NCI-H1417 treated with DMSO at 0.1 percent for 48 hours (cell line): ENCODE measurements at places on chromosomes 16 and 17.
A peak's percentile ranks its signal among the peaks of the same experiment; 100 is the strongest.

- no peak for DNase-seq
Measured at GRCh38 chr17:36697903-36698530, 96.6 kb downstream of the MRM1 start.

DNA sequence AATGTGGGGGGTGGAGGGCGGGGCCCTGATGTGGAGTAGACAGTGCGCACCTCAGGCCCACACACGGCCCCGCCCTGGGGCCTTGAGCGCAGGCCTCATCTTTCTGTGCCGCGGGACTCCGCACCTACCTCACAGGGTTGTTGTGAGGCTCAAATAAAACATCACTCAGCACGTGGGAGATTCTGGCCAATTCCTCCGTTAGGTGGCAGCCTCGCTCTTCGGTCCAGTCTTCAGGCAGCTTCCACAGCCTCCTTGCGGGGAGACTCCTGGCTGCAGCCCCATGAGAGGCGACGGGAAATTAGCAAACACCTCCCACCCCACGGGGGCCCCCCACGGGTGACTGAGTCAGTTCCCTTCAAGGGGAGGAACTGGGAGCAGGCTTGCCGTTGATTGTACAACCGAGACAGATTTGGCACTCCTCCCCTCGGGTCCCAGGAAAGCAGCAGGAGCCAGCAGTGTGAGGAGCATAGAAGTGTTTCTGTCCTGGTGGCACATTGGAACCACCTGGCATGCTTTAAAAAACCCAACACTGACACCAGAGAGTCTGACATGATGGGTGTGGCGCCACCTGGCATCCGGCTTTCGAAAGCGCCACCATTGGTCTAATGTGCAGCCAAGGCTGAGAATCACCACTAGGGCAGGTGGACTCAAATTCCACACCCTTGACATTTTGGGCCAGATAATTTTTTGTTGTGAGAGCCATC, 7.6 kb downstream of the MRM1 start:
- DNase-seq = peak; percentile 37

GRCh38 chr17:51914577-51914976, 243.9 kb downstream of the CA10 start:
- DNase-seq = no peak

DNA sequence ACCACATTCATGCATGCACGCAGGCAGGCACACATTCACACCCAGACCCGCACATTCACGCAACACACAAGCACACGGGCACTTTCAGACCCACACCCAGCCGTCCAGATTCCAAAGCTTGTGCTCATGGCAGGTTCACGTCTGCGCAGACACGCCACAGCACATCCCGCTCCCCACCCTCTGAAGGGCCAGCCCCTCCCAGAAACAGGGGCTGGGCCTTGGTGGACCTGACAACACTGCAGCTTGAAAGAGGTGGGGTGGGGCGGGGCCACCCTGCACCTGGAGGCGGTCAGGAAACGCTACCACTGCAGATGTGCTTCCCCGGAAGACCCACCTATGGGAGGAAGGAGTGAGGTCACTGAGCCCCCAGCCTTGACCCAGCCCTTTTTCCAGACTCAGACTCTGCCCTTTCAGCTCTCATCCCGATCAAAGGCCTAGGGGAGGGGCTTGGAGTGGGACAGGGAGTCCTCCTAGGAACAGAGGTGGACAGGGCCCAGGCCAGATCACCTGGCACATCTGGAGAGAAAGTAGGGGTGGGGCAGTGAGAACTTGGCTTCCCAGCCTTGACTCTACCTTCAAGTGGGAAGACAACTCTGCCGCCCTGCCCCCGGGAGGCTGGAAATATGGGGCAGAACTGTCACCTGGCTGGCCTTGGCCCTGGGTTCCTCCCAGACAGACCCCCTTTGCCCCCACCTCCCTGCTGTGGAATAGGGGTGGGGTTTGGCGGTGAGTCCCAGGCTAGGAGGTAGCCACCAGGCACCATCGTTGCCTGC, 11.0 kb downstream of the P3H4 start:
- DNase-seq = no peak

DNA sequence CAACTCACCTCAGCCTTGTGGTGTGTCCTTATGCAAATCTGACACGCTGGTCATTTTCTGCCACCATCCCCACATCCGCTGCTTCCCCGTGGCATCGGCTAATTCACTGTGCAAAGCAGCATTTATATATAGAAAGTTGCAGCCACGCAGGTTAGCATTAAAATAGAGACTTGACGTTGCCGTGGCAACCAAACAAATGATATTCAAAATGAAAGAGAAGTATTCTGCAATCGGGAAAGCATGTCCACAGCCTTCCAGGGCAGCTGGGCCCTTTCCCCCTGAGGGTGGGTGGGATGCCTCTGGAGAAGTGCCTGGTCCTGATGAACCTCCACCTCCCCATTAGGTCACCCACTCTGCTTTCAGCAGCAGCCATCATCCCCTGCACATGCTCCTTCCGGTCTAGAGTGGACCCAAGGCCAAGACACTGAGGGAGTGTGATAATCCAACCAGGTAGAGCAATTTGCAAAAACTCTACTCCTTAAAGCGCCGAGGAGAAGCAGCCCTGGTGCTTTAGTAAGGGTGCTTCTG, 138.7 kb downstream of the GAS7 start:
- no peak for DNase-seq

DNA sequence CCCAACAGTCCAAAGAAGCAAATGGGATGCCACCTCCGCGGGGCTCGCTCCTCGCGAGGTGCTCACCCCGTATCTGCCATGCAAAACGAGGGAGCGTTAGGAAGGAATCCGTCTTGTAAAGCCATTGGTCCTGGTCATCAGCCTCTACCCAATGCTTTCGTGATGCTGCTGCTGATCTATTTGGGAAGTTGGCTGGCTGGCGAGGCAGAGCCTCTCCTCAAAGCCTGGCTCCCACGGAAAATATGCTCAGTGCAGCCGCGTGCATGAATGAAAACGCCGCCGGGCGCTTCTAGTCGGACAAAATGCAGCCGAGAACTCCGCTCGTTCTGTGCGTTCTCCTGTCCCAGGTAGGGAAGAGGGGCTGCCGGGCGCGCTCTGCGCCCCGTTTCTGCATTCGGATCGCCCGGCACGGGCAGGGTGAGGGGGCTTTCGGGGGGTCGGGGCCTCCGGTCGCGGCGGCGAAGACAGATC, at the start of gene CDH13:
Gene CDH13 (plus strand): TSS at position 179 of the 471 bp plus-strand sequence.
- DNase-seq = no peak

DNA sequence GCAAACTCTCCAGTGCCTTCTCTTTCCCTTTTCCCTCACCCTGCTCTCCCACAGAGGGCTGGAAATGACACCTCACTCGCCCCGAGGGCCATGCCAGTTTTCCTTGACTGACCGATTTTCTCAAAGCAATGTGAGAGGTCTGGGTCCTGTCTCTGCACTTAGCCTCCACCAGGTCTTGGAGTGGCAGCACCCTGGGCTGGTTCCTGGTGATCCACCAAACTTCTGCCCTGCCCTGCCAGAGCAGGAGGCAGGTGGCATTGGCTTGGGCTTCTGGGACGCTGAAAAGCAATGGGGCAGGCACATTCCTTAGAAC, 97.5 kb downstream of the RAB11FIP4 start:
- no peak for DNase-seq

DNA sequence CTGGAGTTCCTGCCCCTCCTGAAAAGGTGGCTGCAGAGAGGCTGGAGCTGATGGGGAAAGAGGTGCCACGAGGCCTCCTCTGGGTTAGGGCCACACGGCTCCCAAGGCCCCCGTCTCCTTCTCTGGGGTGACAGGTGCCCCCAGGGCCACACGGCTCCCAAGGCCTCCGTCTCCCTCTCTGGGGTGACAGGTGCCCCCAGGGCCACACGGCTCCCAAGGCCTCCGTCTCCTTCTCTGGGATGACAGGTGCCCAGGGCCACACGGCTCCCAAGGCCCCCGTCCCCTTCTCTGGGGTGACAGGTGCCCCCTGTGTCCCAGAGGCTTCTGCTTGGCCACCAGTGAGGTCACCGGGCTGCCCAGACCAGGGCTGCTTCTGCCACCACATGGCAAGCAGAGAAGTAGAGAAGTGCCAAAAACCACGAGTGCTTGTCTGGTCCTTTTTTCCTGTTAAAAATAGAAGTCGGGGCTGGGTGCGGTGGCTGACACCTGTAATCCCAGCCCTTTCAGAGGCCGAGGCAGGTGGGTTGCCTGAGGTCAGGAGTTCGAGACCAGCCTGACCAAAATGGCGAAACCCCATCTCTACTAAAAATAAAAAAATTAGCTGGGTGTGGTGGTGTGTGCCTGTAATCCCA, 4.1 kb downstream of the CAPN15 start:
- DNase-seq = no peak

- no peak for DNase-seq
Measured at GRCh38 chr16:81442916-81443687, 1.5 kb upstream of the CMIP start.

DNA sequence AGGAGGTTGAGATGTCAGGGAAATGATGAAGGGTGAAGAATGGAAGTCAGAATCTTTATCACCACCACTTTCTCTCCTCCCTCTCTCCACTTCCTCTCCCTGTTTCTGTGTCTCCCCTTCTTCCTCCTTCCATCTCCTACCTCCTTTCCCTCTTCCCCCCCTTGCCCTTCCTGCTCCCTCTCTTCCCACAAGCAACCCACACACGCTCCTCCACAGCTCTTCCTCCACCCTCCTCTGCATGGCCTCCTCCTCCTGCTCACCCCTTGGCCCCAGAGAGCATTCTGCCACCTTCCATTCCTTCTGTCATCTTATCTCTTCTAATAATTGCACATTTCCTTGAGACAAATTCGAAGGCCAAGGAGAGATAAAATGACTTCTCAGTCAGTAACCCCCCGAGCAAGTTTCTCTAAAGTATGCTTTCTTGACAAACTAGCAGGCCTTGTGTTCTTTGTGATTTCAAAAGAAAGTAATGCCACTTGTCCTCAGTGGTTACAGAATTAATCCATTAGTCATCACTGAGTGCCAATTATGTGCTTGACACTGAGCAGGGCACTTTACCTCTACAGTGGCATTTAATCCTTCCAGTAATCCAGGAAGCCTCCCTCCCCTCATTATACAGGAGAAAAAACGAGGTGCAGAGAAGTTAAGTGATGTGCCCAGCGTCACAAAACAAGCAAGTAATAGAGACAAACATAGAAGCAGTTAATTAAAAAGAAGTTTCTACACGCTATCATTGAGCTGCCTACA, 72.3 kb upstream of the CCL1 start:
- no peak for DNase-seq

DNA sequence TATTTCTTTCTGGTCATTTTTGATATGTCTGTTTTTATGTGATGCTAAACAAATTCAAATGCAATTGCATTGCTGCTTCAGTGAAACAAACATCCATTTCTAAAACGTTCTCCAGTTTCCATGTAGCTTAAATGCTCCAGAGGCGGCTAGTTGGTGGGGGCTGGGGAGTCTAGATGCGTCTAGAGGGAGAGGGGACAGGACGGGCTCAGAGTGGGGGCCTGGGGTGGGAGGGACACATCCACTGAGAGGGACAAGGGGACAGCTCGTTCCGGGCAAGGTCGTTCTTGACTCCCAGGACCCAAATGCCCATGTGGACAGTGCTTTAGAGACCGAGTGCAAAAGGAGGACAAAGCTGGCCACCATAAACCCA, 102.3 kb downstream of the FOXL1 start:
- DNase-seq = no peak

DNA sequence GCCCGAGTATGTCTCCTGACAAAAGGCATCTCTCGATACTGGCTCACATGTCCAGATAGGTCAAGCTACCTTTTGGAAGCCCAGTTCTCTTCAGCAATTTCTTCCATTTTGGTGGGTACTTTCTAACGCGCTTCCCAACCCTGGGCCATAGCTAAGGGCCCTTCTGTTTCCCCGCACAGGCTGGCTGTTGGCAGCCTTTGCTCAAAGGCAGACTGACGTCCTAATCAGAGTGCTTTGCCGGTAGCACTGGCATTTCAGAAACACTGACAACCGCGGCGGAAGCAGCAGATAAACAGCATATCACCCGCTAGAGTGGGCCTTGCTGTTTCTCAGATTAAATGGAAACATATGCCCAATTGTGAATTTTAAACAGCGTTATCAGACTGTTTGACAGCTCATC, 49.3 kb upstream of the MPHOSPH6 start:
- no peak for DNase-seq

- no peak for DNase-seq
Measured at GRCh38 chr17:68378268-68379176, 78.8 kb downstream of the WIPI1 start.
